Stimulated activated naive CD4-positive, alpha-beta T cell (primary cell): ENCODE measurements at places on chromosomes 11 and 22.

DNA sequence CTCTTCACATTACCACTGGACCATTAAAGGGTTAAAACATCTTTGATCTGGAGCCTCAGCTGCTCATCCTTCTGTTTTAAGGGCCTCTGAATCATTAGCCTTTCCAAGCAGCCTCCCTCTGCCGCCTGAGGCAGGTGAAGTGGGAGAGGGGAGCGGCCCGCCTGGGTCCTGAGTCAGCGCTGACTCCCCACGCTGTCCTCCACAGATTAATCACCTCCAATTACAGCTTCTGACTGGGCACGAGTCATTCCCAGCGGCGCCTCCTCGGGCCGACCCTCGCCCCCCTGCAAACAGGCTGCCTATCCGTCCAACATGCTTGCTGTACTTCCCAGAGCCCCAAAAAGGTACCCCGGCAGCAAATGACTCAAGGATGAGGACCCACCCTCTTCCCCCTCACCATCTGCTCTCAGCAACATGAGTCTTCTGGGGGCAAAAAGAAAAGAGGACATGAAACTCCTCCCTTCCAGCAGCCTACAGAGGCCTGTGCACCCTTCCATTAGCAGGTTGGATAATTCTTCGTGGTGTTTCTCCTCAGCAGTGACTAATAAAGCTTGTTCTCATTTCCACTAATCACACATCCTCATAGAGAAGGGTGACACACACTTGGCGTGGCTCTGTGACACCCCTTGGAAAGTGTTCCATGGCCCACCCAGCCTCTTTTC is 44.3 kb upstream of the JAM3 start:
- DNase-seq: no peak

DNA sequence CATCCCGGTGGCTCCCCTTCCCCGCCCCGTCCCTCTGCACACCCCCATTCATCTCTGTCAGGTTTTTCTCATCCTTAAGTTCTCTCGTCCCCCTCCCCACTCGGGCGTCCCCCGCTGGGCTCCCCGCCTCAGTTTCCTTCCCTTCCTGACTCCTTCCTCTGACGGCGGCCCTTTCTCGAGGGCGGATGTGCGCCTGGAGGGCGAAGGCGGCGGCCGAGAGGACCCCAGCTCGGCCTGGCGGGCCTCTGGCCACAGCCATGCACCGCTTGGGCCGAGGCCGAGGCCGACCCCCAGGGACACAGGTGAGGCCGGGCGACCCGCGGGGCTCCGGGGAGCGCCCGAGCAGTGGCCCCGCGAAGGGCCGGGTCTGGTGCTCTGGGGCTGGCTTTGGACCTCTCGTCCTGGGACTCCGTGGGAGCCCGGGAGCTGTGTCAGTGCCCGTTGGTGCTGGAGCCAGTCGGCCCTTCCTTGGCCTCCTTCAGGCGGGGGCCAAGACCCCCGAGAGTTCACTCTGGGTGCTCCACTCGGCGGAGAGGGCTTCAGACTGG is 2.9 kb downstream of the PHLDB1 start:
- peak; percentile 44 for DNase-seq

- DNase-seq: no peak
Measured at GRCh38 chr11:81444297-81444696, 1289.4 kb downstream of the FAM181B start.

DNA sequence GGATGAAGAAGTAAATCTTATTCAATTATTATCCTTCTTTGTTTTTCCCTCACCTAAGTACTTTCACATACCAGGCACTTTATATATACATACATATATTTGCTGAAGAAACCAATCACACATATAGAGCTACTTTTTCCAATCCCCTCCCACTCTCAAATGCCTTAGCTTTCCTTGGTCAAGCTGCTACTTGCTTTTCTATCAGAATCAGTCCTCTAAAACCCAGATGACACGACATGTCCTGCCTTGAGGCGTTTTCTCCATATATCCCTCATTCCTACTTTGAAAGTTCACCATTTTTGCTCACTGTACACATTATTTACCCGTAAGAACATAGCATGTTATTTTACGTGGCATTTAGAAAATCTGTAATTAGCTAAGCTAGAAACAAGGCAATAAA is 5.4 kb downstream of the RAB38 start:
- DNase-seq: no peak

GRCh38 chr11:117489999-117490679 is 162.5 kb downstream of the CEP164 start:
- no peak for DNase-seq

DNA sequence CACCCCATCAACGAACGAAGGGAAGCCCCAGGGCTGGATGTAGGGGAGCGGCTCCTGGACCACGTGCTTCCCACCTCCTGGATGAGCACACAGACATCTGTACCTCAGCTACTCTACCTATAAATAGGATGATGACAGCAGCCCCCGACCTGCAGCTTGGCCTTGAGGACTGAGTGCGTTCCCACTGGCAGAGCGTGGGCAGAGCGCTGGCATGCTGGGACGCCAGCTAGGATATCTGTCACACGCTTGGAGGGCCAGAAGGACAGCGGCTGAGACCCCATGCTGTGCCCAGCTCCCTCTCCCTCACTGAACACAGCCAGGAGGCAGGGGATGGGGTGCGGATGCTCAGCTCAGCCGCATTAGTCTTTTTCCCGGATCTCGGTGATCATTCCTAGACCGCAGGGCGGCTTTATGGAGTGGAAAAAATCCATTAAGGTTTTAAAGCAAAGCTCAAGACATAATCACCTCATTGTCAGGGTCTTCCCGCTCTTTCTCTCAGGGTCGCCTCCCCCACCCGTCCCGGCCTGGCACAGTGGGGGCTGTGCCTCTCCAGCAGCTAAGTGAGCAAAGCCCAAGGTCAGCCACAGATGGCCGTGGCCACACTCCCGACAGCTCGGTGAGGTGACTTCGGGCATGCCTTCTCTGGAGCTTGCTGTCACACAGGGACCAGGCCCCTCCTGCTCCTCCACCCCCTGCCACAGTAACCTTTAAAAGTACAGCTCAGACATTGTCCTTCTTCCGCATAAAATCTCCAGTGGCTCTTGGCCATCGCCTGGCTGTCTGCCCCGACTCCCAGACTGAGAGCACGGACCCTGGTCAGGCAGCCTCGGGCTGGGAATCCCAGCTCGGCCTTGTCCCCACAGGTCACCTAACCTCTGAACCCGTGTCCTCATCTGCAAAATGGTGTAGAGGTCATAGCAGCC is 69.6 kb upstream of the SHISAL1 start:
- DNase-seq: no peak

DNA sequence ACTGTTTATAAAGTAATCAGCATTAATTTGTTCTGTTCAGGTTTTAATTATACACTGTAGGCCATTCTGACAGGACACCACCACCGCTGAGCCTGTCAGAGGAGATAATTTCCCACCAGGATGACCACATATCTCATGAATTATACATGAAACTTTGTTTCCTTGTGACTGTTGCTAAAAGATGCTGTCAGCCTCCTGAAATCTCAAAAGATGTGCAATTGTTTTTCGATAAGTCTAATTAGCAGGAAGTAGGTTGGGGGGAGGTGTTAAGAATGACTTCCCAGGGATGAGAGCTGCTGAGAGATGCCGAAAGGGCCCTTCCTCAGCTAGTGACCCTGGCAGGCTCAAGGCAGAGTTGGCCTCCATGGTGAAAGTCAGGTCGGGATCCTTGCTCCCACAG is 485.4 kb downstream of the SOX6 start:
- no peak for DNase-seq

- DNase-seq: no peak
Measured at GRCh38 chr11:100555931-100556330, 131.2 kb upstream of the ARHGAP42 start.

- DNase-seq: no peak
Measured at GRCh38 chr11:15885854-15886253, 470.5 kb downstream of the SOX6 start.

DNA sequence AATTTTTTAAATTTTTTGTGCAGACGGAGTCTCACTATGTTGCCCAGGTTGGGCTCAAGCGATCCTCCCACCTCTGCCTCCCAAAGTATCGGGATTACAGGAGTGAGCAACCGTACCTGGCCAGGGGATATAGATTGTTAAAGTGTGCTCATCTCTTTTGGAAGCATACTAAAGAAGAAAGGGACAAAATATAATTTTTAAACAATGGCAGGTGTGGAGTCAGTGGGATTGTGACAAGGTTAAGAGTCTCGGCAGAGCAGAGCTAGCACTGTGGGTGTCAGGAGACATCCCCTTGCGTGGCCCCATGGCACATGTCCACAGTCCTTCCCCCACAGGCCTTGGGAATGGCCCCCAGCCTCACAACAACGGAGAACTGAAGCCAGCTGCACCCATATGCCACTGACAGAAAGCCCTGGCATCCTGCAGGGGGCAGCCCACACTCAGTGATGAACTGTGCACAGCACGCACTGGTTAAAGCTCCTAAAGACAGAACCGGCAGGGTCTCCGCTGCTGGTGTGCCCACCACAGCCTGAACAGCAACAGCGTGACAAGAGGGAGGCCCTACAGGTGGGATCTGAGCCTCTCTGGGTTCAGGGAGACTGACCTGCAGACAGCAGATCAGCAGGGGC is 29.9 kb downstream of the SERPIND1 start:
- DNase-seq: no peak

GRCh38 chr22:49977578-49977977 is 17.0 kb downstream of the PIM3 start:
- DNase-seq: no peak

- DNase-seq: no peak
Measured at GRCh38 chr11:94513091-94513490, 830 bp downstream of the C11orf97 start.

- DNase-seq: peak; percentile 5
Measured at GRCh38 chr11:36564376-36565030, 3.3 kb upstream of the RAG1 start.
